CD4-positive, alpha-beta T cell treated with Interleukin-15 for 4 hours (primary cell): ENCODE measurements at places on chromosomes 4 and X.

DNA sequence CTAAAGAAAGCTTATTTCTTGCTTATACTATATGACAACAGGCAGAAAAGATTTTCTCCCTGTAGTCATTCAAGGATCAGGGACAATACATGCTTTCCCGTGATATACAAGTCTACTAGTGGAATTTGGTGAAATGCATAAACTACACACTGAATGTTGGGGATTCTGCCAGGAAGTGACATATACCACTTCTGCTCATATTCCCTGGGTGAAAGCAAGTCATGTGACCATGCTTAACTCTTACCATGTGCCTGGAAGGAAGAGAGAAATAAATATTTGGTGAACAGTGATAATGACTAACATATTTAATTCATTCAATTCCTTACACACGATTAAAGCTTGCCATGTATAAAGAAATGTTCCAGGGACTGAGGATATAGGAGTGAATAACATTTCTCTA, 534.6 kb downstream of the PPARGC1A start:
- no peak for DNase-seq

DNA sequence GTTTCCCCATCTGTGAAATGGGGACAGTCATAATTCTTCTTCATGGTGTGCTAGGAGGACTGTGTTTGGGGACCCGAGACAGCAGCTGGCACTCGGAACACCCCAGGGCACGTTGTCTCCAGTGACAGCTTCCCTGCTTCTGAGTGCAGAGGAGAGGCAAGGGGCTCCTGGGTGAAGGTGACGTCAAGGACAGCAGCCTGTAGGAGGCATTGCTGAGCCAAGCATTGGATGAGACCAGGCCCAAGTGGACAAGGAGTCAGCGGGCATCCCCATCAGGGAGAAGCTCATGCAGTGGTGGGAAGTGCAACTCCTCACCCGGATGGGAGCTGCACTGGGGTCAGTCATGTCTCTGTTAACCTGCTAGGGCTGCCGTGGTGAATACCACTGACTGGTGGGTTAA, 46.1 kb downstream of the EVC start:
- no peak for DNase-seq

- DNase-seq: no peak
Observed at GRCh38 chrX:103373581-103373980, 2.8 kb upstream of the BEX3 start.

DNA sequence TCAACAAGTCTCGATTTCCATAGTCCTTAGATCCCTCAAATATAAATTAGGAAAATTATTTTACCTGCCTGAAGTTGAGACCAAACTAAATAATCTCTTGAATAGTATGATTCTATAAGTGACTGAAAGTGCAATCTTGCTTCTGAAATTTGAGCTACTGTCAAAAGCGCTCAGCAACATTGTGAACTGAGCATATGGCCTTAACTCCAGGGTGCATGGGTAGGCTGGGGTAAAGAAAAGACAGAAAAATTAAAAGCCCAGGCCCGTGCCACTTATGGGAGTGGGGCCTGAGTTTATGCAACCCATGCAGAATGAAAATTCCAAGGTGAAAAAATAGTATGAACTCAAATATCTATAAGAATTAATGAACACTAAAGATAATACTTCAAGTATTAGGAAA, 9.8 kb downstream of the PGRMC2 start:
- DNase-seq: no peak

DNA sequence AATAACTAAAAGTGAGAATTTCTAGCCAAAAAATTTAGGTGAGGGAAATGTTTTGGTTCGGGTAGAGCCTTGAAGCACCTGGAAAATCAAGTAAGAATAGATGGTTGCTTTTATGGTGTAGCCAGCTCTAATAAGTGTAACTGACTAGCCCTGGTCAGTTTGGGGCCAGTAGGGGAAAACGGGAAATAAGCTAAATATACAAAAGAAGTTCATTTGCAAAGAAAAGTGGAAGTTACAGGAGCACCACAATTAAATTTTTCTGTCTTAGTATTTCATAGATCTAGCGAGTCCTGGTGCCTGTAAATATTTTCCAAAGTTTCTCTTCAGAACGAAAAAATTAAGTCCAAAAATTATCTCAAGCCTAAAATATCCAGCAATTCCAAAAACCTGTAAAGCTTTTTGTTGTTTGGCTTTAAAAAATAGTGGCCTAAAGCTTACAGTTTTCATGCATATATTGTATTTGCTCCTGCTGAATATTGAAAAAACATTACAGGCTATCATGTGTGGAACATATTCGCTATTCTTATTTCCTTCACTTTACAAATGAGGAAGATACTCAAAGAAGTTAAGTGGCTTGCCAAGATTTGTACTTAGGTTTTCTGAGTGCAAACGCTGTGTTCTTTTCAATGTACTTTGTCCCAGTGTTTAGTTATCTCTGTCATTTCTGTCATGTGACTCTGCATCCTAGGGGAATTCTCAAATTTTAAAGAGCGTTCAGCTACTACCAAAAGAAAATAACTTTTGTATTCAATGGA, 7.3 kb upstream of the PTPN13 start:
- DNase-seq: no peak

GRCh38 chr4:73376976-73377375, 27.1 kb upstream of the ALB start:
- no peak for DNase-seq

GRCh38 chrX:127574829-127575228, 477.4 kb downstream of the ACTRT1 start:
- no peak for DNase-seq

DNA sequence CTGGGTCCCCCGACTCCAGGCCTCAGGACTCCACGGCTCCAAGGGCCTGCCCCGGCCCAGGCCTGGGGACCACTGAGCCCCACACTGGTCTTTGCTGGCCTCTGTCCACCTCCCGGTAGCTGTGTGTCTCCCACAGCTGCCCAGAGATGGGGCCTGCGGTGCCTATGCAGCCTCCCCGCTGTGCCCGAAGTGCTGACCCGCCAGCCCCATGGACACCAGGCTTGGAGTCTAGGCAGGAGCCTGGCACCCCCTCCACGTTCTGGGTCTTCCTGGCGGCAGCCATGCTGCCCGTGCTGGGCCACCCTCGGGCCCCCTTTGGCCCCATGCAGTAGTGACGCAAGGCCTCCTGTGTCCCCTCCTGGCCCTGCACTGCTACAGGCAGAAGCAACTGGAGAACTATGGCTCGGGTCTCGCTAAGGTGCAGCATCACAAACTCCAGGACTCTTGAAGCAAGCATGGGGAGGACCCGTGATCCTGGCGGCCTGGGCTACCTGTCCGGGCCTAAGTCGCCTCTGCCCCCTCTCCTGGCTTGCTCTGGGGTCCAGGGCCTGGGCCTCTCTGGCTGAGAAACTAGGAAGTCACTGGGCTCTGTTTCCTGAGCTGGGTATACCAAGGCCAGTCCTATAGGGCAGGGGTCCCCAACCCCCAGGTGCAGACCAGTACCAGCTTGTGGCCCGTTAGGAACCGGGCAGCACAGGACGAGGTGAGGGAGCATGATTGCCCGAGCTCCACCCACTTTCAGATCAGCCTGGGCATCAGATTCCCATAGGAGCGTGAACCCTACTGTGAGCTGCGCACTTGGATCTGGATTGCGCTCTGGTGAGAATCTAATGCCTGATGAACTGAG, 917 bp downstream of the MYL5 start:
- DNase-seq: no peak
